Activated T-helper 1 cell treated with anti-CD3 and anti-CD28 coated beads, Interleukin-12 subunit alpha, Interleukin-12 subunit beta, Interleukin-2, Interleukin-4 antibody, amounts not matched to agents 30 ng/mL and 10 ng/mL and 1 ng/mL, durations not matched to agents 14 hours and 24 hours and 36 hours (primary cell): ENCODE measurements at places on chromosomes 13 and 19. TPM values are rescaled to one million over a fixed set of nuclear protein-coding genes. Genes with fewer than 3 reads are reported as not detected.

DNA sequence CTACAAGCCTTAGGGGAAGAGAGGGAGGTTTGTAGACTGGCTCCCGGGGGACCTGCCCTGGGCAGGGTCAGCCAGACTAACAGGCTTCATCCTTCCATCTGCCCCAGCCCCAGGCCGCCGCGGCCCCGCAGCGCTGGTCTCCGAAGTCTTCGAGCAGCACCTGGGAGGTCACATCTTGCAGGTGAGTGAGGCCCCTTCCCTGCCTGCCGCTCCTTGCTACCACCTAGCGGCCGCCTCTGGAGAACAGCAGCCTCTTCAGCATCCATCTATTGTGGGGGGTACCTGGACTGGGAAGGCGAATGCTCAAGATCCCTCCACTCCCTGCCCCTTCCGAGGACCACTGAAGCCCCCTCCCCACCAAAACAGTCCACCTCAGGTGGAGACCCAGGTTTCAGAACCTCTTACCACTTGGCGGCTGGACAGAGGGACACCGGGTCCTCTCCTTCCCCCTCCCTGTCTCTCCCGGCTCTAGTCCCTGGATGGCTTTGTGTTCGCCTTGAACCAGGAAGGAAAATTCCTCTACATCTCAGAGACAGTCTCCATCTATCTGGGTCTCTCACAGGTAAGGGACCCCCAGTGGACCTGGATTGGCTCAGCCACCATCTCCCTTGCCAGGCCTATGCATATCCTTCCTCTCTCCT, 12.7 kb downstream of the NPAS1 start:
- peak; percentile 47 for DNase-seq

GRCh38 chr13:48973845-48974431, 1.8 kb upstream of the FNDC3A start:
- DNase-seq, result no peak

Gene GNA15
- total RNA-seq, result 103 and 109 TPM in 2 replicates

- no peak for DNase-seq
Measured at GRCh38 chr19:40134866-40135265, 44.1 kb upstream of the ZNF780A start.

GRCh38 chr13:40697711-40698110, 31.3 kb upstream of the FOXO1 start:
- DNase-seq, result no peak
